Right hindlimb (tissue), 1 donor: ENCODE measurements at places on chromosomes 7 and 10.
A peak's percentile ranks its signal among the peaks of the same experiment; 100 is the strongest.

DNA sequence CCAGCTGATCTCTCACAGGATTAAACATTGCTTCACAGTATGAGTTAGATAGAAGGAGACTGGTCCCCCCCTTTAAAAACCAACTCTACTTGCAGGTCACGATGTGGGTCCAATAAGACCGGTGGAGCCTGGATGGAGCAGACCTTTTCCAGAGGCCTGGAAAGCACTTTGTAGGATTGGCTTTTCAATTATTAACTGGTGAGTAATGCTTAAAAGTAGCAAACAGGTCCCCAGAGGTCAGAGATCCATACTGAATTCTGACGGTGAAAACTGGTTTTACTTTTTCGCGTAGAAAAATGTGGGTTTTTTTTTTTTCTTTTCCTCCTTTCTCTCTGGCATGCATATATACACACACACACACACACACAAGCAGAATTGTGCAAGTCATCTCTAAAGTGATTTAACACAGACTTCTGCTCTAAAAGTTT is 74.9 kb upstream of the OGDHL start:
- DNase-seq, result no peak

DNA sequence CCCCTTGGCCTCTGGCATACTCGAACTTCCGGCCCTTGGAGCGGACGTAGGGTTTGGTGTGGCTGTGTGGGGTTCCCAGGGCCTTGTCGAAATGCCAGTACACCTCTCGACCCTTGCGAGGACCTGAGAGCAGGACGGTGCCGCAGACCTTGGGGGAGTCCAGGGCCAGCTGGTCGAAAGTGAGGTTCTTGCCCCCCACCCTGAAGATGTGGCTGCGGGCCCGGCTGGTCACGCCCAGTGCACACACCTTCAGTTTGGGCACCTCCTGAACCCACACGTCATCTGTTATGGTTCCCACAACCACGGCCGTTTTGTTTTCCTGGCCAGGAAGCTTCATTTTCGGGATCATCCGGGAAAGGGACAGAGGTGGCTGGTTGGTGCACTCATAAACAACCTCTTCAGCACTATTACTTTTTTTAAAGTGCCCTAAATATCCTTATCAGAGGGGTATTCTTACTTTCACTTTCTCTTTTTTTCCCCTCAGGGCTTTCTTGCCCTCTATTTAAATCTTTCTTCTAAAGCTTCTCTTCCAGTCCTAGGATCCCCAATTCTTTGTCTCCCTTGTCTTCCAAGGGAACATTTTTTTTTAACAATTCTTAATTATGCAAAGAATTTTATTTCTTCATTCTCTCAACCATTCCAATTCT is 44.9 kb upstream of the FAM3C start:
- DNase-seq, result no peak

DNA sequence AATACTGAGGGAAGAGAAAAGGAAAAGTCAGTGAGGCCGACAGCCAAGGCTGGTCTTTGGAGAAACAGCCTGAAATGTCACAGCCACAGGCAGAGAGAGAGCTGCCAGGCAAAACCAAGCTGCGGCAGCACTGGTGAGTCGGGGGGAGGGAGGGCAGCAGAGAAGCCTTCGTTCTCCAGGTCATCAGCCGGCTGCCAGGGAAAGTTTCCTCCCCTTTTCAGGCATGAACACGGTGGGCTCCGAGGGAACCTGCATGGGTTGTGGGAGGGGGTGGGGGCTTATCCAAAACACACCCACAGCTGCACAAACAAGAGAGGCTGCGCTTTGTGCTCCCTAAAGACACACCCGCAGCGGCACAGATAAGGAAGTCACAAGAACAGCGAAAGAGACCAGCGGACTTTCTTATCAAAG is 62.3 kb upstream of the NKX6-2 start:
- DNase-seq, result no peak

DNA sequence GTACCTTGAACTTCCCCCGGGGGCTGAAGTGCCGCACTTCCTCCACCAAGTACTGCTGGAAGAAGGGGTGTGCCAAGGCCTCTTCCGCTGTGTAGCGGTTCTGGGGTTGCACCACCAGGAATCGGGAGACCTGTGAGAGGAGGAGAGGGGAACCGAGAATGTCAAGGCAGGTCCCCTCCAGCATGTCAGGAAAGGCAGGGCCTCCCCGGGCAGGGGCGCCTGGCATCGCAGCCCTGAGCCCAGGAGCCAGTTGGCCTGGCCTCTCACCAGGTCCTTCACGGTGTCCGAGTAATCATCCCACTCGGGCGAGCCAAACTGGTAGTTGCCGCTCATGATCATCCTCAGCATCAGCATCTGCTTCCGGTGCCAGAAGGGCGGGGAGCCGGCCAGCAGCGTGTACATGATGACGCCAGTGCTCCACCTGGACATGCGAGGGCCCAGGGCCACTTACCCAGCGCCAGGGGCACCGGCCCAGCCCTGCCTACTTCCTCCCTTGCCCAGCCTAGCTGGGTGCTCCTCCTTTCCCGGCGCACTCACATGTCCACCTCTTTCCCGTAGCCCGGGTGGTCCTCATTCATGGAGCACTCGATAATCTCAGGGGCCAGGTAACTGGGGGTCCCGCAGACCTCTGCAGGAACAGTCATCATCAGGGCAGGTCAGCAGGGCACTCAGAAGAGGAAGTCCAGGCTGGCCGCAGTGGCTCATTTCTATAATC is 11.0 kb downstream of the PHKG1 start:
- no peak for DNase-seq

DNA sequence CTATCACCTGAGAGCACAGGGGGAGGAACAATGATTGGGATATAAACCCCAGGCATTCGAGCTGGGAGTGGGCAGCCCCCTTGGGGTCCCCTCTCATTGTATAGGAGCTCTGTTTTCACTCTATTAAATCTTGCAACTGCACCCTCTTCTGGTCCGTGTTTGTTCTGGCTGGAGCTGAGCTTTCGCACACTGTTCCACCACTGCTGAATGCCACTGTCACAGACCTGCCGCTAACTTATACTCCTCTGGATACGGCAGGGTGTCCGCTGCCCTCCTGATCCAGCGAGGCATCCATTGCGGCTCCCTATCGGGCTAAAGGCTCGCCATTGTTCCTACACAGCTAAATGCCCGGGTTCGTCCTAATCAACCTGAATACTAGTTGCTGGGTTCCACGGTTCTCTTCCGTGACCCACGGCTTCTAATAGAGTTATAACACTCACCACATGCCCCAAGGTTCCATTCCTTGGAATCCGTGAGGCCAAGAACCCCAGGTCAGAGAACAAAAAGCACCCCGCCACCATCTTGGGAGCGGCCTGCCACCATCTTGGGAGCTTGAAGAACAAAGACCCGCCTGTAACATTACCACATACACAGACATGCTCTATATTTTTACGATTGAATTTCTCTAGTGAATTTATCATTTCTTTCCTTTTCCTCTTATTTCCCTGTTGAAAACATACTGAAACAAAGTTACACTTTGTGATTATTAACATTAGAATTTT is 9.0 kb downstream of the ZWINT start:
- no peak for DNase-seq

DNA sequence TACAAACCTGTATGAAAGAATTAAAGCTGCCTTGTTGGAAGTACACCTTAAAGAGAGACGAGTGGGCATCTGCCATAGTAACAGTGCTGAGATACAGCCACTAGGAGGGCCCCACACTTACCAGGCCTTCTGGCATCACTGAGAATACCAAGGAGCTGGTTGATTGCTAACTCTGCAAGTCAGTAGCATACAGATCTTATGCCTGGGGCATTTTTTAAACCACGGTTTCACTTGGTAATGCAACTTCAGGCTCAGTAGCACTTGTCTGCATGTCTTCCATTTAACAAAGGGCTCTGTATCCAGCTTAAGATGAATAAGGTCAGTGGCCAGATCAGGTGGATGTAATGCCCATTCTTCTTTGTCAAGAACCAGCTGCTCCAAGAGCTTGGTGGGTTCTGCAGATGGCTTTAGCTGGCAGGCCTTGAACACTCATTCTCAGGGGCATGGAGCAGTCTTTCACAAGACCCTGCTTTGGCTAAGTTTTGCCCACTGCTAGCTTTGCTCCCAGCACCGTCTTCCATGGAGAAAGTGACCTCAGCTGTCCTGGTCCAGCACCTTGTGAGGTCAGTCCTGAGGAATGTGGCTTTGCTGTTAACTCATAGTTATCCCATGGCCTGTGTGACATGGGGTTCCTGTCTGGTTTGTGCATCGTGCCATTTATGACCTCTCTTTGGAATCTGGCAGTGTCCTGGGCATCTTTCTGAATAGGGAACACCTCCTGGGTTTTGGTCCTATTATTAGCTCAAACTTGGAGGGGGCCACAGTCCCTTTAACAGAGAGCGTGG is 68.1 kb downstream of the BMPER start:
- DNase-seq, result no peak

GRCh38 chr10:119245272-119245671 is 37.9 kb downstream of the GRK5 start:
- no peak for DNase-seq

DNA sequence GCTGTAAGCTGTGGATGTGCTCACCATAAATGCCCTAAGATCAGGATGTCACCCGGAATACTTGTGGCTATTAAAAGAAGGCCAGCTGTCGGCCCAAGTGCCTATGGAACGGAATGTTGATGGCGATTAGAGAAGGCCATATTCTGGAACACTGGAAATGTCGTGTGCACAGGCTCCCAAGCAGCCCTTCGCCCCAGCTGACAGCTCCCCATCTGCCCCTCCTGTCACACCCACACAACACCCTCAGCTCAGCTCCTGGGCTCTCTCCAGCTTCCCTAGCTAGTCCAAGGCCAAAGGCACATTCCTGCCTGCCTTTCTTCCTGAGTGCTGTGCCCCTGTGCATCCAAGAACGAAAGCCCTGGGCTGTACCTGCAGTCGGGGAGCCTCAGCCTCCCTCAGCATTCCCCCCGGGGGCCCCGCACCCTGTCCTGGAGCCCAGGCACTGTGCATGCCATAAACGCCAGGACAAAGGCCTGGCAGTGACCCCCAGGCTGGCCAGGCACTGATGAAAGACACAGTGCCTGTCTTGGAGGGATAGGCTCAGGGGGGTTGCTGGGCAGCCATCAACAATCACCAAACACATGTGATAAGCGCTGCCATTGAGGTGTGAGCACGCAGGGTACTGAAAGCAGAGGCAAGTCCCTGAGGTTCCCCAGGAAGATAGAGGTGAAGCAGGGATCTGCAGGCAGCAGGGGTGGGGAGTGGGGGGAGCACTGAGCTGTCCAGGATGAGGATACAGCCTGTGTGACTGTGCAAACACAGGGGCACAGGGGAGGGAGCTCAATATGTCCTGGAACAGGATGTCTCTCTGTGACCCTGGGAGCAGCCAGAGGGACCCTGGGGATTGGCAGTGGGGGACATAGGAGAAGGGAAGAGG is 3.7 kb upstream of the LDB3 start:
- no peak for DNase-seq

GRCh38 chr7:29946428-29947186 is 43.0 kb downstream of the SCRN1 start:
- no peak for DNase-seq

DNA sequence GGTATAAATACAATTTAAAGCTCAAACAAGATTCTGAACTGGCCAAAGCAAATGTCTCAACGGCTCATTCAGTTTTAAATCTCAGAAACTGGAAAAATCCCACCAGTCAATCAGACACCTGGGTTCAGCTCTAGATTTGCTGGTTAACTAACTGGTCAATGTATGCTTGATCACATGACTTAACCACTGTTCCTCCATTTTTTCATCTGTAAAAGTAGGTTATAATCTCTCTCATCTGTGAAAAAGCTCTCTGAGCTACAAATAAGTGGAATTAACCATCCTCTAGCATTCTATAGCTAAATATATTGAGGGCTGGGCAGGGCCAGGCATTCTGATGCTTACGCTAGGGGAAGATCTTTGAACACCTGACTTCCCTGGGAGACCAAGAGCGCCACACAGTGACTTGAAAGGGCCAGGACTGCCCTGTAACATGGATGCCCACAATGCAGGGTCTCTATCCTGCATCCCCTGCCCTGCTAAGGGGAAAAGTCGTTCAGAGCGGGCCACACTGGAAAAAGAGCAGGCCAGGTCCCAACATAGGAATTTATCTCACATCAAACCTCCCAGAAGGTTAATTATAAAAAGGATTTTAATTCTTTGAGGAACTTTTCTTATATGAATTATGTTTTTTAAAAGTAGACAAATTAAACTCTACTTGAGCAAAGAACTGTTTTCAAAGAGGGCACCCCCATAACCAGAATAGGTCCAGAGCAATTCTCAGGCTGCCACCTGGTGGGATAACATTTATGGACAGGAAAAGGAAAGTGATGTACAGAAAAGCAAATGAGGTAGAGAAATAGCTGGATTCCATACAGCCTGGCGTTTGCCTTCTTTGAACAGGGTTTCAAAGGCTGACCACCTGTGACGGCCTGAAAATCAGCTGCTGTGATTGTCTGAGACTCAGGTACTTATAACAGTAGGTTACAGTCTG is 1.8 kb downstream of the RP9 start:
- peak; percentile 54 for DNase-seq

DNA sequence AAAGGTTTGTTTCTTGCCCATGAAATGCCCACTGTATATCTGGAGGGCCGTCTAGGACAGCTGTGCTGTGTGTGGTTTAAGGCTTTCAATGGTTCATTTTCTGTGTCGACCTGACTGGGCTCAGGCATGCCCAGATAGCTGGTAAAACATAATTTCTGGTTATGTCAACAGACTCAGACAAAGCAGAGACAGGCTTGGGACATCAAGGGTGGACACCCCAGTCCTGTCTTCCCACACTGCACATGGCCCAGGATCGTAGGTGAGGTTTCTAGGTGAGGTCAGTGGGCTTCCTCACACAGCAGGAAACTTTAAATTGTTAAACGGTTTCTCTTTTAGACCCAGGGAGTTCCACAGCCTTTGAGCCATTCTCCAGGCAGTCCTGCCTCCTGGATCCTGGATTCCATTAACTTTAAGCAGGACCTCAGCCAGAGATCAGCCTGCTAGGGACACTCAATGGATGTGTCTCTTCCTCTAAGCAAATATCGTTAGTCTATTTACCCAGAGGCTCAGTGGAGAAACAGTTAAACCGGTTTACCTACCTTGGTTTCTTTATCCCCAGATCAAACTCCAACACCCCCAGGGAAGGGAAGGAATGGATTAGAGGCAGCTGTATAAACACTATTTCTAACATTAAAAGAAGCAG is 66.4 kb downstream of the ST8SIA6 start:
- no peak for DNase-seq

DNA sequence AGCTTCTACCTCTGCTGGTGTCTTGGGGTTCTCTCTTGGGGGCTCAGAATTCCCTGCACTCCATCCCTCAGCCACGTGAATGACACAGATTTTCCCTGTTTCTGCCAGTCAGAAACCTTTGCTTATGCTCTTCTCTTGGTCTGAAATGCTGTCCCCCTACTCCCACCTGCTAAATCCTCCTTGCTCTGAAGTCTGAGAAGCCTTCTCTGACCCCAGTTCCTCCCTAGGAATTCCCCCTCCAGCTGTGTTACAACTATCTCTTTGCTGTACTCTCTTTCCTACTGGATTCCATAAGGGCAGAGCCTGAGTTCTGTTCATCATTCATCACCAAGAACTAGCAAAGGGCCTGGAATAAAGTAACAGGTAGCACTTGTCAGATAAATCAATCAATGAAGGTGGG is 33.6 kb upstream of the AKR1E2 start:
- no peak for DNase-seq
